ENCODE measurements at places on chromosomes 1 and 21.

DNA sequence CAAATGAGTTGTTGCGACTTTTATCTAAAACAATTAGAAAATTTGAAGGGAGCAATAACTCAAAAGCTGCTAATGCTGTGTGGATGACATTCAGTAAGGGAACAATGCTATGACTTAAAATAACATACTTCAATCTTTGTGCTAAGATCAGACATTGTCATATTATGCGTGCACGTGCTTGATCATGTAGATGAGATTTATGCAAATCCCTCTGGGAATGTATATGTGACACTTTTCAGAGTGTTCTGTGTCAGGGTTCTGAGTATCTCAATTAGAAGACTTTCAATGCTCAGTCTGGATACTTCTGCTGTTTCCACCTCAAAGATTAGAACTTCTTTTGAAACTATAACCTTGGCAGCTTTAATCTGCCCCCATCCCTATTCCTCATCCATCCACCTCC is 18.6 kb upstream of the POU2F1 start:
- no peak for DNase-seq

DNA sequence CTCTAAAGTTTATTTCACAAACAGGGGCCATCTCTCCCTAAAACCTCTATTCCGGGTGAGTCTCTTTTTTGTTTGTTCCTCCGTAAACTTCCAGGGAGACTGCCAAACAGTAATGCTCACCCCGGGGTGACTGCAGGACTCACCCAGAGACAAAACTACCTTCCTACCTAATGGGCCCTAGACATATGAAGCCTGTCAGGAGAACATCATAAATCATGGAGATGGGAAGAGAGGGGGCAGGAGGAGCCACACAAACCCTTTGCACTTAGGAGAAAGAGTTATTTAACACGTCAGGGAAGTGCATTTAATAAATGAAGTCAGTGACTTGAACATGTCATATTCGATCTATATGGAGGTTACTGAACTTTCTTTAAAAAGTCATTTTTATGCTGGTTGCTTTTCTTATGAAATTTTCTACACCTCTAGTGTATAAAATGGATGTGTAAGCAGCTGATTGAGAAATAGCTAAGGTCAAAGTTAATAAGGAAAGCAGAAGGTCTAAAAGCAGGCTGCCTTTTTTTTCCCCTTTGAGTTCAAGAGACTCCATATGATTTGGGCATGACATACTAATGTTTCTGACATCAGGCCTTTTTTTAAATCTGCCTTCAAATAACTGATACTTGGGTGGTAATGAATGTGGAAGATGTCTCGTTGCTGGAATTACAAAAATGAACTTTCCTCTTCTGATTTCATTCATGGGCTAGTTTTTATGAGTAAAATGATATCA is 286.9 kb upstream of the USP25 start:
- peak; percentile 12 for DNase-seq

DNA sequence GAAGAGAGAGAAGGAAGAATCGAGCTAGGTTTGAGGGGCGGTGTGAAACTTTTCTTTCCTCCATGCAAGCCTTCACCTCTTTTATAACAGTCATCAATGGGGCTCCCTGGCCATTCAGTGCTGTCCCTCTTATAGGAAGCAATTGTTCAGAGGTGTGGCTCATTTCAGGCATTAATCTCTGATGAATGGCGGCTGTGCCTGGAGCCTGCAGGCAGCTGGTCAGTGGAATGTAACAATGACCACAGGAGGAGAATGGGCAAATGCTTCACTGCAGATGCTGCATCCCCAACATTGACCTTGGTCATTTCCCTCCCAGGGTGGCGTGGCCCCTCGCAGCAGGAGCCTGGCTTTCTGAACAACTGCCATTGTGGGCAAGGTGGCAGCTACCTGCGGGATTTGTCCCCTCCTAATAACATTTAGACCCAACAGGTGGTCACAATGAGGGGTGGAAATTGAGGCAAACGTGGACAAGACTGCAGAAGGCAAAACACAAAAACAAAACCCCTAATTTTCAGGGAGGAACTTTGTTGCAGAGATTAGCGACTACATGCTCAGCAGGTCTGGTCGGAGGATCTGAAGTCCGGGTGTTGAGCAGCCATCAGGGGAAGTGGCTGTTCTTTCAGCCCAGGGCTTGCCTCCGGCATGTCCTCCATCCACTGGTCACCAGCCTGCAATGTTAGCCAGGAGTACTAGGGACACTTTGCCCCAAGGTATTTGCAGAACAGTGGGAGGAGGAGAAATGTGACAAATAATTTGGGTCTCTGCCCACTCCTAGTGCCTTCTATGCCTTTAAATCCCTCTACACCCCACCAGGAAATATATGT is 97.3 kb upstream of the PAXBP1 start:
- DNase-seq = no peak

- DNase-seq = peak; percentile 67
Observed at GRCh38 chr1:241610056-241610815, 29.9 kb downstream of the CHML start.

DNA sequence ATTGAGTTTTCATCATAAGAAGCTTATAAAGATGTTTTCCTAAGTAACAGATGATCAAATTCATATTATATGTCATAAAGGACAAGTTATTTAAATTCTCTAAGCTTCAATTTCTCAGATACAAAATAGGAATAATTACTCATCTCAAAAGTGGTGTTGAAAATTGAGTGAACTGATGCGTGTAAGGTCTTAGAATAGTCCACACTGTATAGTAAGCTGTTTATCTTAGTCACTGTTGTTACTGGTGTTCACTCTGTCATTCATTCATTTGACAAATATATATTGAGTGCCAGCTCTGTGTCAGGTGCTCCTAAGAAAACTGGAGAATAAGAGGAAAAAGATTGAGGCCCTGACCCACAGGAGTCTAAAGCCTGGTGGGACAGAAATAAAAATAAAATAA is 186.3 kb upstream of the BRINP3 start:
- no peak for DNase-seq

DNA sequence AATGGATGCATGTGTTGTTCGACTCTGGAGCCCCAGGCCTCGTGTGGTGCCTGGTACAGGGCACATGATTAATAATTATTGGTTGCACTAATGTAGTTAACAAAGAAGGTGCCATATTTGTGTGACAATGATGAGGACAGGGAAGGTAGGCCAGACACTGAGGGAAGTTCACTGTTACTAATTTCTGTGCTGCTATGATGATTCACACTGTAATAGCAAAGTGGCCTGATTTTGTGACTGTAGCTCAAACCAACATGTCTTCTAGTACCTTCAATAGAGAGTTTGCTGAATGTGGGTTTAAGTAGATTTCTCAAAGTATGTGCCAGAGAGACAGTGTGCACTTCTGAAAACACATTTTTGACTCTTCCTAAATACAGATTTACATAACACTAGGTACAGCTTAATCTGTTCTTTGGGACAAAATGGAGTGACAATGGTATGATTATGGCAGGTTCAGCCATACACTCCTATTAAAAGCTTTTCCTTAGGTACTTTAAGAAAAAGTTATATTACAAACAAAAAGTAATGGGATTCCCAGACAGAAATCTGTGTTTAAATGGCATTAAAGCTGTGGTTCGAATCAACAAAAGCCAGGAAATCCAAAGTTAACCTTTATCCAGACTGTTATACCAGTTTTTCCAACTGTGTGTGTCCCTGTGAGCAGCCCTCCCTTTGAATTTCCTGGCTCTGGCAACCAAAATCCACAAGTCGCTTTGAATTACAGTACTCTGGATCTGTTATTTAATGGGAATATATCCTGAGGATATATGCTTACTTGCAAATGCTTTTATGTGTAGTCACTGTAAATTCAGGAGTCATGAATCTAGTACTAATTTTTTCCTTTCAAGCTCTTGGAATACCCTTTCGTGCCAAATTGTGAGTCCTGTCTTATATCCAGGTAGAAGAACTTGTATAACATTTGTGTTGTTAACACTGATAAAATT is 277.1 kb upstream of the SGIP1 start:
- DNase-seq = no peak

- DNase-seq = no peak
Observed at GRCh38 chr1:167705250-167705649, 16.5 kb upstream of the MPZL1 start.

DNA sequence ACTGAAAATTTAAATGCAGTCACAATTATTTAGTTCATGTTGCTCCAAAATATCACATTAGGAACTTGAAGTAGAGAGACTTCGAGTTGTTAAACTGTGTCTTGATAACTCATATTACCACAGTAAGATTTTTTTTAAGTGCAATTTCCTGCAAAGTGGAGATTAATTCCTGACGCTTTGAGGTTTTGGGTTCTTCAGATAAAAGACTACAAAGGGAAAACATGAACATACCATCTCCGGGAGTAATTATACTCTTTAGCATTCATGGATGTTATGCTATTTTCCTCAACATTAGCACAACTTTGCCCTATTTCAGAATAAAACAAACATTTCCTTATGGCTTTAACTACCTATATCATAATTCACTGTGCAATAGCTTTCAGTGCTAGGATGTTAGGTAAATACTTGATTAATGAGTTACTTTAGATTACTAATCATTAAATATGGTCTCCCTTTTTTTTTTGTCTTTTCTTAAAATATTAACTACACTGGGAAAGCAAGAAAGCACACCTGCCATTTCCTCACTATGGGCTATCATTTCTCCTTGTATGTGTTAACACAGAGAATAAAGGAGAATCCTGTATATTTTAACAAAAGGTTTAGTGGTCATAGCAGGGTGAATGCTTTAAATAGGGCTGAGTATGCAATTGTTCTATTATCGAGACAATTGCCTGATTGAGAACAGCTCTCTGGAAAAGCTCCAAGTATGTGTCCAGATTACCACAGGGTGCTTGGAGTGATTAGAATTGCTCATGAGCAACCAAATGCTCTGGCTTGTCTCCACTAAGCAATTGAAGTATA is 252.5 kb upstream of the C1orf105 start:
- peak; percentile 77 for DNase-seq

- peak; percentile 79 for DNase-seq
Observed at GRCh38 chr1:212561501-212561931, 47.0 kb upstream of the ATF3 start.

GRCh38 chr1:91759076-91759475 is 126.9 kb downstream of the TGFBR3 start:
- no peak for DNase-seq

DNA sequence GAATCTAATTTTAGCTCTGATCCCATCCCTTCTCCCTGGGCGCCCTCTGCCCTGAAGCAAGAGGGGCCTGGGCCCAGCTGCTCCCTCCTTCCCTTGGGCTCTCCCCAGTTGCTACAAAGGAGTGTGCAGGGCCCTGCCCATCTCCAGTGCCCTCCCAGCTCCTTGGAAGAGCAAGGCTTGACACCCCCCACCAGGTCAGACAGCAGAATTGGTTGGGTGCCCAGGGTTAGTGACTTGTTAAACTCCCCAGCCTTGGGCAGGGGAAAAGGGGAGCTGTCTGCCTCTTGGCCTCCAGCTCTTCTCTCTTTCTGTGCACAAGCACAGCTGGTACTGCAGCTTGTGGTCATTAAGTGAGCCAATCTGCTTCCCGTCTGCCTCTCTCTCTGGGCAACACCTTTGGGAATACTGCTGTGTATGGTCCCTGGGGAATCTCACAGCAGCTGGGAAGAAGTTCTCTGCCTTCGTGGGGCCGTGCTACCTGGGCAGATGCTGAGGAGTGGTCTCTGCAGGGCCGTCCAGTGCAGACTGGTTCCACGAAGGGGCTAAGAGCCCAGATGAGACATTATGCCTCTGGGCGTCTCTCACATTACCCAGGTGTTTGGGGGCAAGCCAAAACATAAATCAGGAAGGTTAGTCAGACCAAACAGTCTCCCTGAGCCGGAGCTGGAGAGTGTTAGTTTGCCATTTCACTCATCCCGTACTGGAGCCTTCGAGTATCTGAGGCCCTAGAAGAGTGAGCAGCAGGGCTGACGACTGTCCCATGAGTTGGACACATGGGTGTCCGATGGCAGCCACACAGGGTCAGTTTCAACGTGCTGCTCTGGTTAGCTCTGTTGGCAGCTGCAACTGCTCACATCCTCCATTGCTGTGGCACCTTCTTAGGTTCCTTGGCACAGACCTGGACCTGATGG is 37.3 kb downstream of the TMEM53 start:
- no peak for DNase-seq

GRCh38 chr1:30649321-30649991 is 73.9 kb downstream of the MATN1 start:
- no peak for DNase-seq

- DNase-seq = no peak
Observed at GRCh38 chr1:234093741-234094140, 189.3 kb downstream of the SLC35F3 start.

DNA sequence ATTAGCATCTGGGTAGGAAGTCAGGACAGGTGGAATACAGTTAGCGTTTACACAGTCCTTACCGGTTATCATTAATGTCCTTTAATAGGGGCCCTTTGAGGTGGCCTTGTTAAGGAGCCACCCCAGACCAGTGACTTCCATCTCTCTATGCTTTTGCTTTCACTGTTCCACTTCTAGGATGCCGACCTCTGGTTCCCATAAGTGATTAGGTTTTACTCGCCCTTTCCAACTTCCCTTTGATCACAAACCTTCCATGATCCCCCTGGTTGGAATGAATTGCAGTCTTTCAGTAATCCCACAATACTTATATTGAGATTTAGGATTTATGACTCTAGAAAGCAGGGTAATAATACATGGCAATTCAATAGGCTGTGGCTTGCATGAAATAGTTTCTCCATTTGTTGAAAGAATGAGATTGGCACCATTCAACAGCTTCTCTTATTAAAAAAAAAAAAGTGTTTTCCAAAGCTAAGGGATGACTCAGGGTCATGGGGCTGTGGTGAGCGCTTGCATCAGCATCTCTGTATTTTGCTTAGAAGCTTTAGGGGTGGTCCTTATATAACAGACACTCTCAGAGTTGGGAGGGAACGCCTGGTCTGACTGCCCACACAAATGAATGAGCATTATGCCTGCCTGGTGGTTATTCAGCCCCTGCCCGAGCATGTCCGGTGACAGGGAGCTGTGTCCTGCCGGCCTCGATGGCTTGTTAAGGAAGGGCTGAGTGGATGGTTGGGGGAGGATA is 110.5 kb downstream of the CNIH3 start:
- peak; percentile 92 for DNase-seq

- DNase-seq = no peak
Observed at GRCh38 chr1:40796939-40797667, 13.5 kb downstream of the KCNQ4 start.

DNA sequence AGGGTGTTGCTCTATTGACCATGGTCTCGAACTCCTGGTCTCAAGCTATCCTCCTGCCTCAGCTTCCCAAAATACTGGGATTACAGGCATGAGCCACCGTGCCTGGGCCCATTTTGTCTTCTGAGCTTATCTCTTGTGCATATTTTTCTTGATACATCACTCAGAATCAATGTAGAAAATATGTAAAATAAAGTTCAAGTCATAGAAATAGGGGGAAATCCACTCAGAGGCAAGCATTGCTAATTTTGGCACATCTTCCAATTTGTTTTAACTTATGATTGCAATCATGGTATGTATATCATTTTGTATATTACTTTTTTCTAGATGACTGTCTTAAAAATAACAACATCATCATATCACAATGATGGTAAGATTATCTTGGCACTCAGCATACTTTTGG is 21.6 kb downstream of the RIT1 start:
- DNase-seq = no peak

- no peak for DNase-seq
Observed at GRCh38 chr1:10830961-10831668, 34.7 kb upstream of the CASZ1 start.

DNA sequence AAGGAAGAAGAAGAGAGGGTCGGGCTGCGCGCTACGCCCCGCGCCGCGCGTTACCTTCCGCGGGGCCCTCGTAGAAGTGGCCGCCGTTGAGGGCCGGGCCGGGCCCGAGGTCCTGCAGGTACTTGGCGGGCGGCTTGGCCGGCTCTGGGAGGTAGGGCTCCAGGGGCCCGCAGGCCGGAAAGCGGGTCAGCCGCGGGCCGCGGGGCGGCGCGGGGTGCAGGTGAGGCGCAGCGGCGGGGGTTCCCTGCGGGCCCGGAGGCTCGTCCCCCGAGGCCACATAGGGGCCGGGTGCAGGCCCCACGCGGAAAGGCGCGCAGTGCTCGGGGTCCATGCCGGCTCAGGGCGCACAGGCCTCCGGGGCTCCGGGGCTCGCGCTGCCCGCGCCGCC is 196 bp downstream of the ALX3 start:
- DNase-seq = no peak

Data from mesenchymal stem cell (in vitro differentiated cells and primary cell).